Iris pigment epithelial cell (primary cell): ENCODE measurements at places on chromosomes 13 and 19.
A peak's percentile ranks its signal among the peaks of the same experiment; 100 is the strongest.

DNA sequence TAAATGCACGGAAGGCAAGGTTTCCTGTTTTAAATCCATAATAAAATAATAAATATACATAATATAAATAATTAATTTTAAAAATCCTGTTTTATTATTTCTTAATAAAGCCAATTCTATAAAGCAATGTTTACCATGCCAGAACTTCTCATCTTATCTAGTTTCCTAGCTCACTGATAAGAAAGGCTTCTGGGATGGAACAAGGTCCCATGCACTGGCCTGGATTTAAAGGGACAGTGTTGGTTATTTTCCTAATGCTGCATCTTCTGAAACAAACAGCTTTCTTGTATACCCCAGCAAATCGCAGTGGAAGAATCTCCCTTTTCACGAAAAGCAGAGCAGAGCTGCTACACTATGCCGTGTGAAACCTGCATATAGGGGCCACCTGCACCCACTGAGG lies 68.8 kb downstream of the LNX2 start:
- no peak for DNase-seq

GRCh38 chr19:582497-583197 lies 7.0 kb upstream of the HCN2 start:
- peak; percentile 44 for DNase-seq

DNA sequence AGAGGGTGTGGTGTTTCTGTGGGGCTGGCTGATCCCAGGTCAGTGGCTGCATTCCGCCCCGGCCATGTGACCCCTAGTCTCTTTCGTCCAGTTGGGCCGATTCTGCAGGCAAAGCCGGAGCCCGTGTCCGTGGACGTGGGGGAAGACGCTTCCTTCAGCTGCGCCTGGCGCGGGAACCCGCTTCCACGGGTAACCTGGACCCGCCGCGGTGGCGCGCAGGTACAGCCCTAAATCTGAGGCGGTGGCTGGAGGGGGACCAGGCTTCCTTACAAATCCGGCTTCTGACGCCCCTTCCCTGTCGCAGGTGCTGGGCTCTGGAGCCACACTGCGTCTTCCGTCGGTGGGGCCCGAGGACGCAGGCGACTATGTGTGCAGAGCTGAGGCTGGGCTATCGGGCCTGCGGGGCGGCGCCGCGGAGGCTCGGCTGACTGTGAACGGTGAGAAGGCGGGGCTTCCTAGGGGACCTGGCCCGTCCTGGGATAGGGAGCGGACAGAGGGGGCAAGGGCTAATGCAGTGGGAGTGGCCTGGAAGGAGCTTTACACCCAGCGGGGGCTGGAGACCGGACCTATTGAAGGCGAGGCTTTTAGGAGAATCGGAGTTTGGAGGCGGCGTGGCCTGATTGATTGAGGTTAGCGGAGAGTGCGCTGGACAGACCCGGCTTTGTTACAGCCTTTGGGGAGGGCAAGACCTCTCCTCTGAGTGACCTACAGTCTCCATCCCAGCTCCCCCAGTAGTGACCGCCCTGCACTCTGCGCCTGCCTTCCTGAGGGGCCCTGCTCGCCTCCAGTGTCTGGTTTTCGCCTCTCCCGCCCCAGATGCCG lies 4.3 kb downstream of the KIRREL2 start:
- no peak for DNase-seq

- no peak for DNase-seq
These were observed 9.1 kb upstream of the TMEM255B start for GRCh38 chr13:113749967-113750366.

DNA sequence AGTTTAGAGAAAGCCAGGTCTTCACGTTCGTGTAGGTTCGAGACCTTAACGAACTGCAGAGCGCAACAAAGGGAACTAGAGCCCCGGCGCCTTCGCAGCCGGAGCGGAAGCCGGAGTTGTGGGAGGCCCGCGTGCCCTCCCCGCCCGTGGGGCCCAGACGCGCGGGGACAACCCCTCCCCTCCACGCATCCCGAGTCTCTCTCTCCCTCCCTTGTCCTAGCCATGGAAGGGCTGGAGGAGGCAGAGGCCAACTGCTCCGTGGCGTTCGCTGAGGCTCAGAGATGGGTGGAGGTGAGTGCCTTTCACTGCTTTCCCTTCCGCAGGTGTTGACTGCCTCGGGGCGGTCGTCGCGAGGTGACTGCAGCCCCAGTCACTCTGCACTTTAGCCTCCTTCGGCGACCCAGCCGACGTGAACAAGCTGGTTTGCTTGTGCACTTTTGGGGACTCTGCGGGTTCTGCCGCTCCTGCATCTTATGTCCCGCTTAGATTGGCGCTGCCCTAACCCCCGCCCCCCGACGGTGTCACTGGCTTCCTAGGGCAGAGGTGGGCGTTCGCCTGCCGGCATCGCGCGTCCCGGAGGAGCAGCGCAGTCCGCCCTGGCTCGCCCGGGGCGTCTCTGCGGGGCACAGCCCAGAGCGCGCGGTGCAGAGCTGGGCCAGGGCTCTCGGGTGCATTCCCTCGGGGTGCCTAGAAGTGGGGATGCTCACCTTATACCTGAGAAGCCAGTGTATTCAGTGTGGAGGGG lies 478 bp downstream of the LMO7 start:
- peak; percentile 57 for DNase-seq

DNA sequence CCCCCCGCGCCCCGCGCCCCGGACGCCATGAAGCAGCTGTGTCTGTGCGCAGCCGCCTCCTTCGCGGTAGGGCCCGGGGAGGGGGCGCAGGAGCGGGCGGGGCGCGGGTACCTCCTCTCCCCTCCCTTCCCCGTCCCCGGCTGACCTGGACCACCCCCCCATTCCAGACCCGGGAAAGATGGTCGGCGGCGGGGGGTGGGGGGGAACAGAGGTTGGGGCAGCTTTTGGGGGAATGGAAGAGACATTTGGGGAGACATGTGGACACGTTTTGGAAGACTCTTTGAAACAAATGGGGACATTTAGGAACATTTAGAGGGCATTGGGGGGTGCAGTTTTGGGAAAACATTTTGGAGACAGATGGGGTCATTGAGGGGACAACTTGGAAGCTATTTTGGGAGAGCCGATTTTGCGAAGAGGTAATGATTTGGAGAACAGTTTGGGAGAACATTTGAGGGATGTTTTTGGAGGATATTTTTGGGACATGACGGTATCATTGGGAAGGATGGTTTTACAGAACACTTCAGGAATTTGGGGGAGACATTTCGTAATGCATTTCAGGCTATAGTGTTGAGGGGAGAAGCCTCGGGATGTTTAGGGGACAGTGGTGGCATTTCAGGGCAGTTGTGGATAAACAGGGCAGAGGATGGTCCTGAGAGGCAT lies 16.1 kb downstream of the ANKRD24 start:
- no peak for DNase-seq

- no peak for DNase-seq
These were observed 12.6 kb downstream of the KHSRP start for GRCh38 chr19:6412061-6412446.

DNA sequence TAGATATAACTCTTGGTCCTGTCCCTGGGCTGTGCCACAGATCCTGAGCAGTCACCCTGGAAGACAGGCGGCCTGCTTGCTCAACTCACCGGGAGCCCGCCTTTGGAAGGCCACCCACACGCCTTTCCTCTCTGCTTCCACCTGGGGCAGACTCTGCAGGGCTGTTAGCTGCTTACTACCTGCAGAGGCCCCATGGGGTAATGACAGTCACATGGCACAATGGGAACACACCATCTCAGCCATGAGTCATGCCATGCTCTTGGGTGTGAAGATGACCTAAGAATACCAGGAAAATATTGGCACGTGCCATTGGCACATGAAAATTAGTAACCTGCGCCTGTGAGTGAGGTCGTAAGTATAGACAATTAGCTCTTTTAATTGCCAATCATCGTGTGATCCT lies 108.6 kb downstream of the COL4A2 start:
- DNase-seq = no peak

GRCh38 chr13:51594432-51594831 lies 10.2 kb downstream of the WDFY2 start:
- DNase-seq = no peak

GRCh38 chr19:58052256-58052655 lies 6.8 kb upstream of the ZNF135 start:
- no peak for DNase-seq

GRCh38 chr19:55379174-55379573 lies 2.5 kb downstream of the TMEM190 start:
- no peak for DNase-seq

GRCh38 chr13:53501387-53501786 lies 472.8 kb downstream of the OLFM4 start:
- no peak for DNase-seq
